ENCODE measurements at places on chromosomes 1 and 21.
A peak's percentile ranks its signal among the peaks of the same experiment; 100 is the strongest.

GRCh38 chr1:161839591-161839990, 73.5 kb downstream of the ATF6 start:
- no peak for DNase-seq

DNA sequence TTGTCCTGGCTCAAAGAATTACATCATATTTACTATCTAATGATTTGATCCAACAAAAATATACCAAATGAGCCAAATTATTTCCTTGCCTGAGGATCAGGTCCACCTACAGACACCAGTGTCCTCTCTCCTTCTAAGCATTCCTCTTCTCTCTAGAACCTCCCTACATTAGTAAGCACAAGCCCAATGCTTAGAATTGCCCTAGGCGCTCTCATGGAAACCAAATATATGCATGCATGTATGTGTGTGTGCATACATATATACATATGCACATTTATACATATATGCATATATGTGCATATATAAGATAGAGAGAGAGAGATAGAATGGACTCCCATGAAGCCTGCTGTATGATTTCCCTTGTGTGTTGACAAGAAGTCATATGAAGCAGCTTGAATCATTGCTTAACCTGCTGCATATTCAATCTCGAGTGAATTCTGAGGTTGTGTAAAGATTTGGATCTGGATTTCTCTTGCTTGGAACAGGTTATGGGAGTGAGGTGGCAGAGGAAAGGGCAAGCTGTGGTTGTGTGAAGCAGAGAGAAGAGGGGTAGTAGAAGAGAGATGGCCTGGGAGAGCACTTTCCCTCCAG, 66.1 kb downstream of the SPAG17 start:
- no peak for DNase-seq

DNA sequence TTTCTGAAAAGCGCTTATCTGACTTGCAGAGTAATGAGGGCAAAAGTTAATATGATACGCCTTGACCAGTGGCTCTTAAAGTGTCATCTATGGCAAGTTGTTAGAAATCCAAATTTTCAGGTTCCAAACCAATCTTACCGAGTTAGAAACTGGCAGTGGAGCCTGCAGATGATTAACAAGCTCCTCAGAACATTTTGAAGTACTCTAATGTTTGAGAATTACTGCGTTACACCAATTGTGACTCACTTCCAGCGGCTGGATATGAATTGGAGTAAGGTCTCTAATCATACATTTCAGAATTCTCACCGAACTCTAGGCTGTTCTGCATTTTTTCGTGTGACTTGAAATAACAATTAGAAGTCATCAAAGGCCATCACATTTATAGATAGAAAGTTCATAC, 73.5 kb upstream of the TMPRSS15 start:
- no peak for DNase-seq

- DNase-seq = no peak
These were observed 327.1 kb upstream of the FMN2 start for GRCh38 chr1:239764546-239764945.

DNA sequence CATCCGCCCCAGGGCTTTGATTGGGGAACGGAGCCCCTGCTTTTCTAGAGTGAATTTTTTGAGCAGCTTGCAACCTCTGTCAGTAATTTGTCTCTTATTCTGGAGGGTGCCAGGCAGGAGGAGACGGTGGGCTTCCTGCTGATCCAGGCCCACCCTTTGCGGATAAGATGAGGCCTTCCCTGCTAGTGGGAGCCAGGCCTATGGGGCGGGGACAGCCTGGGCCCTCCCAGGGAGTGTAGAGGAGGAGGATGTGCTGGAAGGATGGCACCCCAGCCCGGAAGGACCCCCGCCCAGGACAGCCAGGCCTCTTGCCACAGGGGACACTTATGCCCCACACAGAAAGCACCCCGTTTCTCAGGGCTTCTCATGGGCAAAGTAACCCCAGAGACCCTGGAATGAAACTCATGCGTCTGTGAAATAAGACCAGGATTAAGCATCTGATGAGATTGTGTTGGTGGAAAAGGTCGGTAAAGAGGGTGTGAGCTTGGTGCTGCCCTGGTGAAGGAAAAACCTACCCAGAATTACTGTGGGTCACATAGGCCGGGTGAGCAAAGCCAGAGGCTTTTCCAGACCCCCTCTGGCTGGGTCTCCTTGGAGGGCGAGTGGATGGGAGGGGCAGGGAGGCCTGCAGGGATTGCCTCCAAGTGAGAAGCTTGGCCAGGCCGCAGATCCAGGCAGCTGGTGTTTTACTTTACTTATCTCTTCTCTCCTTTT, 118.7 kb downstream of the SIK1 start:
- no peak for DNase-seq

DNA sequence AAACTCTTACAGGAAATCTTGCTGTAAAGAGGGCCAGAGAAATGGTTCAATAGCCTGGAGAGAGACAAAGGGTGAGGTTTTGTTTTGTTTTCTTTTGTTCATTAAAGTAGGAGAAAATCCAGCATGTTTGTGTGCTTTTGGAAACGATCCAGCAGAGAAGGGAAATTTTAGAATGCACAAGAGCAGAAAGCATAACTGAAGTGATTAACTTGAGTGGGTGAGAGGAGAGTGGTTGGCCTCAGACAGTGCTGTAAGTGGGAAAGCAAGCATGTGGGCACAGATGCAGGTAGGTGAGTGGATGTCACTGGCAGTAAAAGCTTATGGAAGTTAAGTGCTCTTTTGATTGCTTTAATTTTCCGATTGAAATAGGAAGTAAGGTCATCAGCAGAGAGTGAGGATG, 50.2 kb downstream of the EEIG2 start:
- DNase-seq = no peak

- no peak for DNase-seq
These were observed 146.4 kb downstream of the PRDM16 start for GRCh38 chr1:3215198-3216014.

DNA sequence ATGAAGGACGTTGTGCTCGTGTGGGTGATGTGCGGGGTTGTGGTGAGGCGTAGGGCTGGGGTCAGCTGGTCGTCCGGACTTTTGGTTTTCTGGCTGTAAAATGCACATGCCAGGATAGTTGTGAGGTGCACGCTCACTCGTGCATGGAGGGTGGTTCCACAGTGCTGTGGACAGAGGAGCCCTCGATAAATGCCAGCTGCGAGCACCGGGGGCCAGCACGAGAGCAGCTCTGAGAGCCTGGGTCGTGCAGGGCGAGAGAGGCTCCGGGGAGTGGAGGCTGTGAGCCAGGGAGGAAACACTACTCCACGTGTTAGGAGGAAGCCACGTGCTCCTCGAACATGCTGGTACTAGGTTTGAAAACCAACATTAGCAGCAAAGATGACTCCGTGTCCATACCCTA, 39.4 kb downstream of the COL18A1 start:
- DNase-seq = no peak

- DNase-seq = no peak
These were observed 22.5 kb upstream of the DPYD start for GRCh38 chr1:97943354-97943753.

DNA sequence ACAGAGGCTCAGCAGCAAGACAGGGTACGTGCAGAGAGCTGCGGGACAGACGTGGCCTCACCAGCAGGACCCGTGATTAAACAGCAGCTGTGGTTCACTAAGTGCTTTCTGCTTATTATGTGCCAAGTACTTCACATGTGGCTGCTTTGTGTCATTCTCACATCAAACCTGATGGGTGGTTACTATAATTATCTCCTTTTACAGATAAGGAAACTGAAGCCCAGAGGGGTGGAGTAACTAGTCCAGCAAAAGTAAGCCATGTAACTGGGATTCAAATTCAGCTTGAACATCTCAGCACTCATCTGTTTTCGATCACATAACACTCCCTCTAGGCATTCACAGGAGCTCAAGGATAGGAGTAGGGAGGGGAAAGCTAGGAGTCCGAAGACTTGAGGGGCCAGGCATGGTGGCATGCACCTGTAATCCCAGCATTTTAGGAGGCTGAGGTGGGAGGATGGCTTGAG, 50.8 kb upstream of the CLIC4 start:
- DNase-seq = peak; percentile 31

DNA sequence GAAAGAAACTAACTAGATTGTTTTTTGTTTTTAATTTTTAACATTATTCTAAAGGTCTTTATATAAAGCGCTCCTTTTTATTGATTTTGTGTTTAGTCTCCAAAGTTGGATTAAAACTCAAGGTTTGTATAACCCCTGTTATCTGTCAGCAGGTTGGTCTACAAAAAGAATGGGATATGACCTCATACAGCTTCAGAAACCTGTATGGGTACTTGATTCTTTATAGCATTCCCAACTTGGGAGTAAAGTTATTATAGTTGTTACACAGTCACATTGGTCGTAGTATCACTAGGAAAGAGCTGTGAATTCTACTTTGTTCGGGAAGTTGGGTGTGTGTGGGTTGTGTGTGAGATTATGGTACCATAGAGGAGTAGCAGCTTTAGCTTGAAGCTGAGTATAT, 52.4 kb downstream of the ZMYM4 start:
- no peak for DNase-seq

- DNase-seq = no peak
These were observed 4.1 kb upstream of the GRIK3 start for GRCh38 chr1:37038227-37039093.

- no peak for DNase-seq
These were observed 68.9 kb downstream of the CNIH3 start for GRCh38 chr1:224684979-224685425.

DNA sequence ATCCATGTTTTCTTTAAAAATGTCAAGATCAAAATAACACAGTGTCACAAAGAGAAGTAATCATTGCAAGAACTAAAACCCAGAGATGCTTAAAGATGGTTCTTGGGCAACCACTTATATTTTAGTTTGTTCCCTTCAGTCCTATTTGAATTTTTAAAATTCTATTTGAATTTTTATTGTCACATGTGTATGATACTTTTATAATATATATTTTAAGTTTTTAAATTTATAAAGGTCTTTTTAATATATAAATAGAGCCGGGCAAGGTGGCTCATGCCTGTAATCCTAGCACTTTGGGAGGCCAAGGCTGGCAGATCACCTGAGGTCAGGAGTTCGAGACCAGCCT, 22.3 kb upstream of the DISC1 start:
- DNase-seq = no peak

GRCh38 chr1:13707164-13707563, 7.2 kb downstream of the PRDM2 start:
- no peak for DNase-seq

GRCh38 chr21:44681152-44681551, 811 bp downstream of the KRTAP12-1 start:
- DNase-seq = no peak

- DNase-seq = no peak
These were observed 50.1 kb downstream of the TIAM1 start for GRCh38 chr21:31293986-31294385.

- peak; percentile 69 for DNase-seq
These were observed 933 bp downstream of the C1orf35 start for GRCh38 chr1:228101994-228102790.

DNA sequence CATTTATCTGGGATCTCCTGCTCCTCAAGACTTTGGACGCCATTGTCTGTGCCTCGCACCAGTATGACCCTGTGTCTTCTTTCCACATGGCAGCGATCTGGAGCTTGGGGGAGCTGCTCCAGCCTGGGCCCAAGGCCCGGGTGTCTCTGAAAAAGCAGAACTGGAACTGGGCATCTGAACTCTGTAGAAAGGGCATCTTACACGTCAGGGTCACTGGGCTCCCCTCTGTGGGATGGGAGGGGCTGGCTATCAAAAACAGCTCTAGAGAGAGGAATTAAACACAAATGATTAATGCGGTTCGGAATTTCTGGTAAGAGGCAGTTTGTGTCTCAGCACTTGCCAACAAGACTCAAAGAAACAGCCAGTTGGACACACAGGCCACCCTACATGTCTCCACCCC, 16.1 kb downstream of the FCRL1 start:
- DNase-seq = no peak

DNA sequence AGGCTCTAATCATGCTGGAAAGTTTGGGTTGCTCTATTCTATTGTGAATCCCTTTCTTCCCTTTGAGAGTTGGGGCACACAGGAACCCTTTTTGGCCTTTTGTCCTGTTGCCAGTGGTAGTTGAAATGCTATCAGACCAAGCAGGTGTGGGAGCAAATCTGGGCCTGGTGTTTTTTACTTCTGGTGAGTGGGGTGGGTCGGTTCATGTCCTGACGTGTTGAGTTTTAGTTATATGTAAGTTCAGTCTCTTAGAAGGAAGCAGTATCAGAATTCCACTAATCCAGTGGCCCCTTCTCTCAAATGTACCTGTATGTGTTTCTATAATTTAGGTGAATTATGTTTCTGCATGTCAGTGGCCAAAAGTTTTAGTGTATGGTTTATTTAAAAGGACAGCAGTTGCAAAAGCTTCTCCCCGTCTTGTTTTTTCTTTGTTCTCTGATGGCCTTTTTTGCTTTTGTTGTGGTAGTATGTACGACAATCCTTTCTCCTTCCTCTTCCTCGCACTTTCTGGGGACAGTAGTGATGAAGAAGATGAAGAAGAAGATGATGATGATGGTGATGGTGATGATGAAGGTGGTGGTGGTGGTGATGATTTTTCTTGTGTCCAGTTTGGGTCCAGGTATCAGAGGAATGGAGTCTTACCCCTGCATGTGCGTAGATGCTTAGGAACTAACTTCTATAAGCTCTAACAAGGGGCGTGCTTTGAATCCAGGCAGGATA, 74.2 kb downstream of the UBE4B start:
- DNase-seq = no peak

DNA sequence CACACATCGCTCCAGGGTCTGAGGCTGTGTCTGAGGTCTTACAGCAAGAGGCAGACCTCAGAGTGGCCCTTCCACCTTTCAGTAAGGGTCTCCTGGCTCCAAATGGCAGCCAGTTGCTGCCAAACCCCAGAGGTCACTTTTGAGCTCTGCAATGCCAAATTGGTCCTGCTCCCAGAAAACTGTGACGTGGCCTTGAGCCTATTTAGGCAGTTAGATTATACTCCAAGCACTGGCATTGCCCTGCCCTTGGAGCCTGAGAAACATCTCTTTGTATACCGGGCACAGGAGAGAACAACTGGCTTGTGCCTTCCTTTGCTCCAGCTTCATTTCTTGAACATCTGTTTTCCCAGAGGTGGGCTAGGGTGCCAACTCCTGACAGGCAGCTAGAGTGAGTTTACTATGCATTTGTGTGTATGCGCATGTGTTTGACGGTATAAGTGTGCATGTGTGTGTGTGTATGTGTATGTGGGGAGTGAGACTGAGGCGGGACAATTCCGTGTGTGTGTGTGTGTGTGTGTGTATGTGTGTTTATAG, 134.5 kb downstream of the IER5 start:
- DNase-seq = no peak

DNA sequence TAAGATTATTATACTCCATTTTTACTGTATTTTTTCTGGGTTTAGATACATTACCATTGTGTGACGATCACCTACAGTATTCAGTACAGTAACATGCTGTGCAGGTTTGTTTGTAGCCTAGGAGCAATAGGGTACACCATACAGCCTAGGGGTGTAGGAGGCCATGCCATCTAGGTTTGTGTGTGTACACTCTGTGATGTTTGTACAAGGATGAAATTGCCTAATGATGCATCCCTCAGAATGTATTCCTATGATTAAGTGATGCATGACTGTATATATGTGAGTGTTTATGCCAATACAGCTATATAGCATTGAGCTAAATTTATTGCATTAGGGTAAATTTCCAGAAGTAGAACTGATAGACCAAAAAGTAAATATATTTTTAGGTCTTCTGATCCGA, 23.3 kb downstream of the TUFT1 start:
- DNase-seq = no peak

- DNase-seq = no peak
These were observed 54.7 kb downstream of the LHX8 start for GRCh38 chr1:75188892-75189291.
